SHP77 treated with DMSO at 0.1 percent for 48 hours (cell line): ENCODE measurements at places on chromosomes 7 and 10.

GRCh38 chr10:121137533-121137932, 286.4 kb downstream of the WDR11 start:
- DNase-seq: no peak

DNA sequence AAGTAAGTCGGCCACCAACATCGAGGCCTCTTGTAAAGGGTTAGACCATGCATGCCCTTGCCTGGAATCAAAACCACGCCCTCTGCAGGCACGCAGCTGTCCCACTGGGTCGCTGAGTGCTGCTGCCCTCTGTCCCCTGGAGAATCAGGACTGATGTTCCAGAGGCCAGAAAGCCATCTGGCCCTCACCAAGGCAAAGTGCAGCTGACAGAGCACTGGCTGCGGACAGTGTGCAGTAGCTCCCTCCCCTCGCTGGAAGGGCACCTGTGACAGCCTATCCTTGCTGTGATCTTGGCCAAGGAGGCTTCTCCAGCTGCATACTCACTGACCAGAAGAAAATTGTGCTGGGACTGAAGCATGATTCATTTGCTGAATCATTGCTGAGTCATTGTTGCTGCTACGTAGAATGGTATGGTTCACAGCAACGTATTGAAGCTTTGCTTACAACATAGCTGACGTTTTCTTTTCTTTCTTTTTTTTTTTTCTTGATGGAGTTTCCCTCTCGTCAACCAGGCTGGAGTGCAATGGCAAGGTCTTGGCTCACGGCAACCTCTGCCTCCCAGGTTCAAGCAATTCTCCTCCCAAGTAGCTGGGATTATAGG, 30.4 kb downstream of the DDC start:
- peak; percentile 93 for DNase-seq

DNA sequence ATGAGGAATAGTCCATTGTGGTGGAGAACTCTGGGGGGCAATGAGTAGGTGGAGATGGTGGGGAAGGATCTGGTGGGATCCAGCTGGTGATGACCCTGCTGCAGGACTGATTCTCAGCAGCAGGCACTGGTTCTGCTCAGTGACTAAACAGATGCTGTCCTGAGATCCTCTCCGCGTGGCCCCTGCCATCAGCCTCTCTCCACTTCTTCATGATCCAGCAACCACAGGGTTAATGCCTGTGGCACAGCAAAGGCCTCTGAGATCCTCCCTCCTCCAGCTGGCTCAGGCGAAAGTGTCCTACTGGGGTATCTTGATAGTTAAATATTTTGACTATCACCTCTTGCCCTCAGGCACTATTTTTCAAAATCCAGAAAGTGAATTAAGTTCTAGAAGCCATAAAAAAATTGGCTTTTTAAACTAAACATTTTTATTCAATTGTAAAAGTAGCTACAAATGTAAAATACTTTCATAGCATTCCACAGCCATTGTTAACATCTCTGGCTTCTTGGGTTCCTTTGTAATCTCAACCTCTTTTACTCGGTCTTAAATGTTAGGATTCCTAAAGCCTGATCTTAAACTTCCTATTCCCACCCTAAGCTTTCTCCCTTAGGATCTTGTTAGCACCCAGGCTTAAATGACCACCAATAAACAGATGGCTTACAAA, 13.1 kb downstream of the PLAU start:
- DNase-seq: no peak

DNA sequence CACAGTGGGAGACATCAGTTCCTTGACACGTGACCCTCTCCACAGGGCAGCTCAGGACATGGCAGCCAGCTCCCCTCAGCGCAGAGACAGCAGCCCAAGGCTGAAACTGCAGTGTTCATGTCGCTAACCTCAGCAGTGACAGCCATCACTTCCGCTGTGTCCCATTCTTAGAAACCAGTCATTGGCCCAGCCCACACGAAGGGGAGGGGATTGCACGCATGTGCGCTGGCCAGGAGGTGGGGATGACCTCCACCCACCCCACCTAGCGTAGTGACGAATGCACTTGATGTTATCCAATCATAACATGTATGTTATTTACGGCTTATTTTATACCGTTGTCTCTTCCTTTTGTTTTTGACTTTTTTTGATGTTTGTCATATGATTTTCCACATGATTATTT, 36.9 kb upstream of the EGFR start:
- DNase-seq: no peak

DNA sequence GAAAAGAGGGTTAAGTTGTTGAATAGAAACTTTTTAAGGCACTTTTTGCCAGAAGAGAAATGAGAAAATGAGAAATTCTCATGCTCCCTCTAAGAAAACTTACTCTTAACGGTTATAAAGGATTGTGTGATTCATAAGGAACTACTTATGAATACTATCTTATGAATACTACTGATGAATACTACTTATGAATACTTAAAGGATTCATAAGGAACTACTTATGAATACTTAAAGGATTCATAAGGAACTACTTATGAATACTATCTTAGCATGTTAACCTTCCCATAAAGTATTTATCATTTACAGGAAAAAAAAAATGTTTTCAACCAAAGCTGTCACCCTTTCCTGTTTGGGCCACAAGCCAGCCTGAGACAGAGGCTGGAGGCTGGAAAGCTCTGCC, 53.1 kb upstream of the UCN3 start:
- DNase-seq: no peak
